RWPE1 (cell line): ENCODE measurements at places on chromosomes 5 and 9.

DNA sequence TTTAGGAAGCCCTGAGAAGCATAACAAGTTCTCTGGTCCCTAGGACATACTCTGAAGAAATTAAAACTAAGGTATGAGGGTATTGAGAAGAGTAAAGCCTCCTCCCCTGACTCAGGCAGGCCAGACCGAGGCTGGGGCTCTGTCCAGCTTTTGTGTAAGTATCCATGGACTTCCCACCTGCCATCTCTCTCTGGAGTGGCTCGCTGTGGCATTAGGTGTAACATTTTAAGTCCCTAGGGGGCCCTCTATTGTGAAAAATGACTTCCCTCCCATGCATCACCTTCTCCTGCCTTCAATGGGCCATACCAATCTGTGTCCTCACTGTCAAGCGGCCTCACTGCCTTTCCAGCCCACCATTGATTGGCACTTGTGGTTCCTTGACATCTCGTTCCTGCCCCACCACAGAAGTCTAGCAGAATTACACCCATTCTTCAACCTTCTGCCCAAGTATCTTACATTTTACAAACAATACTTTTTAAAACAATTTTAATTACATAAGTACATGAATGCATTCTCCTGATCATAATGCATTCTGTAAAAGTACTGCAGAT lies 205.5 kb downstream of the SLIT3 start:
- DNase-seq, result no peak

DNA sequence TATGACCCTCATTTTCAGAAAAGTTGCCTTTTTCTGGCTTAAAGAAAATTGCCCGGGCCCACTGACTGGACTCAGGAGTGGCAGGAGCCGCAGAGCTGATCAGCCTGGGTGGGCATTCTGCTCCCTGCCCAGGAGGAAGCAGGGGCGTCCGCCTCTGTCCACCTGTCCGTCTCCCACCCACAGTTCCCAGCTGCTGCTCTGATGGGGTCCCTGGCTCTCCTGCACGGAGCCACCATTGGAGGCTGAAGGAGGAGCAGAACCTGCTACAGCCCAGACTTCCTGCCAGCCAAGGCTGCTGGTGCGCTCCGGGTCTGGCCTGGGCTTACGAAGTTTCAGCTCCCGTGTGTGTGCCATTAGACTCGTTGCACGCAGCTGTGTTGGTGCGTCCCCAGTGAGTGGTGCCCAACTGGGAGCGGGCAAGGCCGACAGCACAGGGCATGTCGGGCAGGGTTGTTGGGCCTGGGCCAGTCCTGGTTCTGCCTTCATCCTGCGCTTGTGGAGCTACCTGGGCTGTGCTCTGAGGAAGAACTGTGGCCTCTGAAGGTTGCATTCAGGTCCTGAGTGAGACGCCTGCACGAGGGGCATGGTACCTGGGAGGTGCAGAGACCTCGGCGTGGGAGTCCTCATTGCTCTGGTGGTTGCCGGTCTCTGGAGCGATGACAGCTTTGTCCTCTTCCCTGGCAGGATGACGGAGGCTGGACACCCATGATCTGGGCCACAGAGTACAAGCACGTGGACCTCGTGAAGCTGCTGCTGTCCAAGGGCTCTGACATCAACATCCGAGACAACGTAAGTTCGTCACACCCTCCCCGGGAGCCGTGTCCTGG lies 77.2 kb upstream of the CACNA1B start:
- no peak for DNase-seq

DNA sequence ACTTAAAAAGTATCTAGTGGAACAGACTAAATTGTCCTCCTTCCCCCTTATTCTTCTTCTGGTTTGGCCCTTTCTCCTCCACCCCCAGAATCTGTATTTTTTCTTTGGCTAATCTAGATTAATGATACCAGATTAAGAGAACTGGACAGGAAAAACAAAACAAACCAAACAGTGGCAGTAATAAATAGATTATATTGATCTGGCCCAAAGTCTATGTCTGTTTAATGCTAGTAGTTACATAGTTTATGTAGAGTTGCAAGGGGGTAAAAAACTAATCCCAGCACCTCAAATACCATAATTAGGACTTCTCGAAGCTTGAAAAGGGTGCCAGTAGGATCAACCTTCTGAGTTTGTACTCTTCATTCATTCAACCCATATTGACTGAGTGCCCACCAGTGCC lies 104.5 kb downstream of the ARL15 start:
- no peak for DNase-seq

DNA sequence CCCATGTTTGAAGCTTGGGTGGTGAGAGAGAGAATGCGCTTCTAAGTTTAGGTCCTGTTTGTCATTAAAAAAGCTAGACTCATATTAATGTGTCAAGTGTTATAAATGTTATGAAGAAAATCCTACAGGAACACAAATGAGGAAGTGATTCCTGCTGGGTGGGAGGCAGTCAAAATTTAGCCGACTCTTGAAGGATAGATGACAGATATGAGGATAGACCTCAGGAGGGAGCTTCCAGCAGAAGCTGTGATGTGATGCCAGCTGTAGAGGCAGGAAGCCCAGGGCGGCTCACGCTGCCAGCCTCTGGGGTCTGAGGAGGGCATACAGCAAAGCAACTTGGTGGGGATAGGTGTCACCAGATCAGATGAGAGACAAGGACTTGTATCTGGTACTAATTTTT lies 74.7 kb upstream of the ADAMTS16 start:
- no peak for DNase-seq
